ENCODE measurements at places on chromosomes 6 and 20. TPM values are rescaled to one million over a fixed set of nuclear protein-coding genes. Genes with fewer than 3 reads are reported as not detected.

NINL gene
- 5.2 TPM for total RNA-seq

CNKSR3 gene
- 49.4 TPM for total RNA-seq

BPI gene
- total RNA-seq = not detected

MATN4 gene
- total RNA-seq = not detected

CLPSL2 gene
- not detected for total RNA-seq

FRMD1 gene
- total RNA-seq = 35.5 TPM

HAO1 gene
- not detected for total RNA-seq

WFDC12 gene
- not detected for total RNA-seq

HCRTR2 gene
- total RNA-seq = not detected

FBXO30 gene
- total RNA-seq = 5.5 TPM

GRCh38 chr20:24980291-24981053, 12.1 kb downstream of the APMAP start:
- no peak for DNase-seq

- peak; percentile 59 for DNase-seq
Measured at GRCh38 chr20:38645980-38646858, 44.6 kb downstream of the ARHGAP40 start.

DNA sequence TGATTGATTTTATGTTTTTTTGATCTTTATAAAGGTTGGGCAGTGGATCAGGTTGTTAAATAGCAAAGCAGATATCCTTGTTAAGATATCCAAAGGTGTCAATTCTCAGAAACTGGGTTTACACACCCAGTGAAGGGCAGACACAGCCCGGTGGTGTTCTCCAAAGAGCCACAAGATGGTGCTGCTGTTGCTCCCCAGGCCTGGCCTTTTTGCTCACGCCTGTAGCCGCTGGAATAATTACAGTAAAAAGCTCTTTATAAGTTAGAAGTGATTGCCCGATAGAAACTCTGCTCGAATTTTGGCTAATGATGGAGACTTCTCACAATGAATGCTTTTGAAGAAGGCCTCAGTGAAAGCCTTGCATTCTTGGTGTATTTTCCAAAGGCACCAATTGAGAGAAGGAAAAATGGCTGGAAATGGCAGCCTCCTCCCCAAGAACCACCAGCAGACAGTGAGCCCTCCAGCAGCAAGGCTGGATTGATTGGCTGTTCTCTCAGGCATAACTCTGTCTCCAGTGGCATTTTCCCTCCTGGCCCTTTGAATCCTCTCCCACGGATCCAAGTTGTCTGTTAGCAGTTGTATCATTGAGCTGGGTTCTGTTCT, 120.5 kb upstream of the CHD6 start:
- DNase-seq = no peak

DNA sequence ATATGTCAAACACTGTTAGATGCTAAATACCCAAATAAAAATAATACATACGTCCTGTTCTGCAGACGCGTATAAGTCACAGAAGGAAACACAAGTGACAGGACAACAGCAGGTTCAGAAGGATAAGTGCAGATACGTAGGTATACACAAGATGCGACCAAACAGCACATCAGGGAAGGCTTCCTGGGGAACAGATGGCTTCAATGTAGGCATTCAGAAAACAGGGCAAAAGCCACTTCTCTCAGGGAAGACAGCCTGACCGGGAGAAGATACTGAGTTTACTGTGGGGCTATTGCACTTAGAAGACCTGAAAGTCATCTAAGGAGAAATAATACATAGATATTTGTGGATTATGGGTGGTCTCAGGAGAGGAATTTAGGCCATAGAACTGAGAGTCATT, 1.9 kb downstream of the HLA-DPA1 start:
- DNase-seq = no peak

DNA sequence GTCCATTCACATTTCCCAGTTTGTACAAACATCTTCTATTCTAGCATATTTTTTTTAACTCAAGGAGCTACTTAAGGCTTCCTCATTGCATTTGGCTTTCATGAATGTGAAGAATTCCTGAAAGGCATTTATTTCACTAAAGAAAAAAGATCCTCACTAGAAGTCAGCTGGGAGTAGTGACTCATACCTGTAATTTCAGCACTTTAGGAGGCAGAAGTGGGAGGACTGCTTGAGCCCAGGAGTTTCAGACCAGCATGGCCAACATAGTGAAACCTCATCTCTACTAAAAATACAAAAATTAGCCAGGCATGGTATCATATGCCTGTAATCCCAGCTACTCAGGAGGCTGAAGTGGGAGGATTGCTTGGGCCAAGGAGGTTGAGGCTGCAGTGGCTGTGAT, 30.9 kb upstream of the XRN2 start:
- no peak for DNase-seq

DNA sequence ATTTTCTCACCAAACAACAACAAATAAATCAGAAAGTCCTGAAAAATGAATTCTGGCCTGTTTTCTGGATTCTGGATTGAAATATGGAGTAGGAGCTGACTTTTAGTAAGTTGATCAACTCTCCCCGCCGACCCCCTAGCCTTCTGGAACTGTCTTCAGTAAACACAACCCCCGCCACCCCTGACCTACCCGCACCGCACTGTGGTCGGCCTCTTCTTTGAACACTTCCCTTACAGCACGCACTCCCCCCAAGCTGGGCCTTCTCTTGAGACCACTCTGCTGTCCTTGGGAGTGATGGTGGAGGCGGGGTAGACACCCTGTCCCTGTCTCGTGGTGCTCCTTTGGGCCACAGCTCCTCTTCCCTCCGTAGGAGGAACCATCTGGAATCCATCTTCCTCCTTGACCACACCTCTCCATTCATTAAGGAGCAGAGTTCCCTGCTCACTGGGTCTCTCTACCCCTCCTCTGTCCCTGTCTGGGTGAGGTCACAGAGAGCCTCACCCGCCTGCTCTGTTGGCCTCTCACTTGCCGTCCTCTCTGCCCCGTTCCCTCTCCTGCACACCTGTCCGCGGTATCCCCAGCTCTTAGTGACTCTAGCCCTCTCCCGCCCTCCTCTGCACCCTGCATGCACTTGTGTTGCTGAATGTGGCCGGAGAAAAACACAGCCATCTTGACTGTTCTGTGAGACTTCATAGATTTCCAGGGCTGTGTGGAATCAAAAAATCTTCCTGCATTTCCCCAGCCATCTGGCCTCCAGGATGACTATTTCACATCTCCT, 19.1 kb downstream of the SYNJ2 start:
- DNase-seq = no peak

- DNase-seq = peak; percentile 66
Measured at GRCh38 chr20:50224531-50225255, 34.1 kb downstream of the CEBPB start.

DNA sequence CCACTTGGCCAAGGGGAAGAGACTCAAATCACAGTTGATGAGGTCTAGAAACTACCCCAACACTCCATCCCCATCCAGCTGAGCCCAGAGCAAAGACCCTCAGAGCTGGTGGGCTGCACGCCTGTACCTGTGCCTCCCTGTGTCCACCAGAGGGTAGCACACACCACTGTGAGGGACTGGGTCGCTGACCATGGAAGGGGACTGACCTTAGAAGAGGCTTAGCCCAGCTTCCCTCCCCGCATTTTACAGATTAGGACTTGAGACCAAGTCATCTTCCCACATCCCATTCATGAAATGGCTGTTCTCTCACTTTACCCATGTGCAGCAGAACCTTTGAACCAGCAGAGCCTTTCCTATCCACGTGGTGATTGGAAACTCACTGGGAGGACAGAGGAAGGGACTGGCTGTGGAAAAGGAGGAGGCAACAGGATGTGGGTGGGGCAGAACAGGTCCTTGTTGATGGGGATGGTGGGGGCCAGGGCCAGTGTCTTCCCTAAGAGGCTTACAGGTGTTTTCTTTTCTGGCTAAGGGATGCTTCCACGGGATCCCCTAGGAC, 44.3 kb downstream of the CPXM1 start:
- DNase-seq = peak; percentile 26

DNA sequence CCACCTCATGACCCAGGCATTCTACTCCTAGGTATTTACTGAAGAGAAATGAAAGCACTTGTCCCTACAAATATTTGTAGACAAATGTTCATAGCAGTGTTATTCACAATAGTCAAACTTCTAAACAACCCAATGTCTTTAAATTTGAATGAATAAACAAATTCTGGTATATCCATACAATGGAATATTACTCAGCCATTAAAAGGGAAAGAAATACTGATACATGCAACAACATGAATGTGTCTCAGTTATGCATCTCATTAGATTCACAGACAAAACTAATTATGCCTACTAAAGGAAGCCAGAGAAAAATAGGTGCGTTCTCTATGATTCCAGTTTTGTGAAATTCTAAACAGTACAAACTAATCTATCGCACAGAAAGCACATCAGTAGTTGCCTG, 30.7 kb downstream of the MDFI start:
- DNase-seq = no peak

DNA sequence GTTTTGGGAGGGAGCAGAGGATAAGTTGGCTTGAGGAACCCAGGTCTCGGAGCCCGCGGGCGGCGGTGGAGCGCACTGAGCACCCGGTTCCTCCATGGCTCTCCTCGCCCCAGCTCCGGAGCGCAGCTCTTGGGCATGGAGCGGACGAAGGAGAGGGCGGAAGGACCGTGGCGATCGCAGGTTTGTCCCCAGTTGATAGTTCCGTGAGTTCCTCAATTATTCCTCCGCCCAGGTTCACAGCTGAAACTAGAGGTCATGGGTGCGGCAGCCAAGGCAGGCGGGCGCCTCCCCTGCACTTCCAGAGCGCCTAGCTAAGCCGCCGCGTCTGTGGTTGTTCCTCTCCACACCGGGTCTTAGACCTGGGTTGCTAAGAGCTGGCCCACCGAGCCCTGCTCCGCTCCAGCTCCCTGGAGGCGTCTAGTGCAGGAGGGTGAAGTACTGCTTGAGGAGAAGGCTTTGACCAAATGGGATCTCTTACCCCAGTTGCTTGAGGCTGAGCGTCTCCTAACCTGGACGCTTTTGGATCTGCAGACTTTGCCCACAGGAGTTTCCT, at the start of gene HTR1B:
Gene HTR1B (minus strand): TSS at position 184 of the 553 bp plus-strand sequence. CDS start 88 bp downstream, at position 96.
- peak; percentile 34 for DNase-seq

GRCh38 chr6:54892831-54893230, 46.3 kb downstream of the FAM83B start:
- no peak for DNase-seq

GRCh38 chr20:49560646-49561045, 7.3 kb downstream of the PTGIS start:
- no peak for DNase-seq

DNA sequence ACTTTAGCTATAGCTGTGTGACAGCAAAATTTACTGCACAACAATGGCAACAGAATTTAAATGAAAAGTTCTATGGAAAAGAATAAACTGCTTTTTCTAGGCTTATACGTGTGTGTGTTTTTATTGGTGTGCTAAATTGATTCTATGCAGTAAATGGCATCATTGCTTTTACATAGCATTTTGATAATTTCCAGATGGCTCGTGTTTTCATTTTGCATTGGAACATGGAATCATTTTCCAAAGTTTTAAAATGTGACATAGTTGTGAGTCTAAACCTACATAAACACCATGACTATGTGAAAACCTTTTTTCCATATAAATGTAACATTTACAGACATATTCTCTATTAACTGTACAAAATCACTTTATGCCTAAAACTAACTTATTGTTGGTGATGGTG, 127.8 kb downstream of the SIM1 start:
- no peak for DNase-seq

DNA sequence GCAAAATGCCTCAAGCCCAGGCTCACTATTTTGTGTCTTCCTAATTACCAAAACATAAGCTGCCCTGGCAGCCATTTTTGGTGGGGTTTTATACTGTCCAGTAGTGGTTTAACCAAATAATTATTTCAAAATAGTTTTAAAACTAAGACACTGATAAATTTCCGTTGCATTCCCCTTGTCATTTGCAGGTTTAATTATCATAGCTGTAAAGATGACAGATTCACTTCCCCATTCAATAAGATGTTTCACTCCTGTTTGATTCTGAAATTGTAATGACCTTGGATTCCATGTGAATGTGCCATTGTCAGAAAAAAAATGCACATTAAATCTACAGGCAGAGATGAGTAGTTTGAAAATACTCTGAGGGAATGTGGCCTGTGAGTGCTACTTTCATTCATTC, 172.0 kb downstream of the COL9A1 start:
- no peak for DNase-seq

DNA sequence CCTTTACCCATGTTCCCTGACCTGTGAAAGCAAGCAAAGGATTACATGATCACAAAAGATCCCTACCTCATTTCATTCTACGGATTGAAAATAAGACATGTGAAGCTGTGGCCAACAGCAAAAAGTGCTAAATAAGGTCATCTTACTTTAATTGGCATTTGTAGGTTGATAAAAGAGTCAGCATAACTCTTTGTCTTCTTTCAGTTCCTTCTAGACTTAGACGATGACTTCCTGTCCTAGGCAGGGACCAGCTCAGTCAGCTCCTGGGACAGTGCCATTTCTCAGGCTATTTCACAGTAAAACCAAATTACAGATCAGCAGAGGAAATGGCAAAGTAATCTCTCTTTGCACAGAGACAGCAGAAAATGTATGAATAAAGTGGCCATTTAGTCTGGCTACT, 480.7 kb downstream of the RFPL4B start:
- DNase-seq = peak; percentile 8

DNA sequence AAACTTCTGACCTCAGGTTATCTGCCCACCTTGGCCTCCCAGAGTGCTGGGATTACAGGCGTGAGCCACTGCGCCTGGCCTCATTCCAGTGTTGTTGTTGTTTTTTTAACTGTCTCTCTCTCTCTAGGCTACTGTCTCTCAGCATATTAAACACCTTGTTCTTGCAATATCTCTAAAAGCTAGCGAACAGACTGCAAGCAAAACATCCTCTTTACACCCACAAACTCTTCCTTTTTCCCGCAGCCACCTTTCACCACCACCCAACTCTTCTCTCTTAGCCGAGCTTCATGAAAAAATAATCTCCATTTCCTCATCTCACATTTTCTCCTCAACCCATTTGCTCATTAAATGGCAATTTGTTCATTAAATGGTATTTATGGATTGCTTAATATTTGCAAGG, 45.5 kb downstream of the SGK1 start:
- no peak for DNase-seq

DNA sequence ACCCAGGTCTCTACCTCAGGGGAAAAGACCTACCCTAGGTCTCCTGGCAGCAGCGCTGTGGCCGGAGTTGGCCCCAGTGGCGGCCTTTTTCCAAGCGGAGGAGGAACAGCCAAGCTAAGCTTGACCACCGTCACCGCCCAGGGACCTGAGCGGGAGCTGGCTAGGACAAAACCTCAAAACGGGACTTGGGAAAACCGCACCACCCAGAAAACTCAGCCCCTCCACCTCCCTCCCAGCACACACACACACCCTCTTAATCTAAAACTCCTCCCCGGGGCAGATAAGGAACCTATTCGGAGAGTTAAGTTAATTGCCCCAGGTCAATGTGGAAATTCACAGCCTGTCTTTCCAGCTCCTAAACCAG, 2.7 kb upstream of the TRERF1 start:
- DNase-seq = peak; percentile 43

GRCh38 chr6:21103626-21104224, 489.8 kb upstream of the SOX4 start:
- DNase-seq = no peak

GRCh38 chr6:155962276-155962675, 506.6 kb upstream of the NOX3 start:
- no peak for DNase-seq

GRCh38 chr6:71490876-71491275, 202.3 kb downstream of the OGFRL1 start:
- DNase-seq = no peak

Data from left colon (tissue), 2 donors.